Hindlimb muscle (tissue), 1 donor: ENCODE measurements at places on chromosomes 1 and 21. TPM values are rescaled to one million over a fixed set of nuclear protein-coding genes. Genes with fewer than 3 reads are reported as not detected.

Gene MROH7
- 5.9 TPM for polyA plus RNA-seq

Gene LCE1E
- polyA plus RNA-seq = not detected

DNA sequence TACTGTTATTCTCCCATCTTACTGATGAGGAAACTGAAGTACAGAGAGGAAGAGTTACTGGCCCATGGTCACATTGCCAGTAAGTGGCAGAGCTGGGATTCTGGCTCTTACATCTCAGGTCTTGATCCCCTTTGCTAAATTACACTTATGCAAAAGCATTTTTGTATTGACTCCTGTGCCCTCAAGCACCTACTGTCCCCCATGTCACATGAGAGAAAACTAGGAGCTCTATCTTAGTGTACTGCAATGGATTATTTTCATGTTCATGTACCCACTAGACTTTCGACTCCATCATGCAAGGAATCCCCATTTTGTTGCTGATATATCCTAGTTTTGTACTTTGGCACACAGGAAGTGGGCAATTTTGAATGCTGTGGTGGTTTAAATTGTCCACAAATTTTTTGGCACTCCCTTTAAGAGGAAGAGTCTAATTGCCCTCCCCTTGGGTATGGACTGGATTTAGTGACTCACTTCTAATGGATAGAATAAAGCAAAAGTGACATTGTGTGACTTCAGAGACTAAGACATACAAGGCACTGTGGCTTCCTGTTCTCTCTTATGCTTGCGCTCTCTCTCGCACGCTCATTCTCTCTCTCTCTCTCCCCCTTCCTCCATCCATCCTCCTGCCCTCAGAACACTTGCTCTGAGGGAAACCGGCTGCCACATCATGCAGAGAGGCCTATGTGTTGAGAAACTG is 43.5 kb upstream of the JAK1 start:
- no peak for DNase-seq

- no peak for DNase-seq
Observed at GRCh38 chr1:82486468-82486867, 685.7 kb downstream of the ADGRL2 start.

- DNase-seq = no peak
Observed at GRCh38 chr1:174206148-174206836, 47.0 kb downstream of the RABGAP1L start.

DNA sequence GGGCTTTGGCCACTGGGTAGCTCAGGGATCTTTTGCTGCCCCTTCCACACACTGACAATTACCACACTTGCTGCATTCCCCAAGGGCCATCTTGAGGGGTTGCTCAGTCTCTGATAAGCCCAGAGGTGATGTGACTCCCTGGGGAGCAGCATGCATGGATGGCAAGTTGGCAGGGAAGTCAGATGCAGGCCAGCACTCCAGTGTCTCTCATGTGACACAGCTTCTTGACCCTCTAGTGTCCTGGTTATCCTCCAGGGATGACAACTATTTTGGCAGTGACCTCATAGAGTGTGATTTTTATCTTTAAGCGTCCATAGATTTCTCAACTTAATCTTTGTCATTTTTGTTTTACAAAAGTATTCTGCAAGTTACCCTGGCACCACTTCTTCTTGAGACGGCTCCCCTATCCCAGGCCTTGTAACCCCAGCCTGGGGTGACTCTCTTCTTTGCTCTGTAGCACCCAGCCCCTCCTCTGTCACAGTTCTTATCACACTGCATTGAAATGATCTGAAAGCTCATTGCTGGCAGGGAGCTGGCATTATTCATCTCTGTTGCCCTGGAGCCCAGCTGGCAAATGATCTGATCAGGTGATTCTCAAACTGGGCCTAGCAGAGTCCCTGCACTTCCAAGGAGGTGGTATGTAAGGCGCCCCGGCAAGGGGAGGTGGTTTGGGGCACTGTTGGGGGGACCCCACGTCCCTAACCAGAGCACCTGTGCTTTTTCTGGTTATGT is 72.6 kb downstream of the TENT5C start:
- no peak for DNase-seq

DNA sequence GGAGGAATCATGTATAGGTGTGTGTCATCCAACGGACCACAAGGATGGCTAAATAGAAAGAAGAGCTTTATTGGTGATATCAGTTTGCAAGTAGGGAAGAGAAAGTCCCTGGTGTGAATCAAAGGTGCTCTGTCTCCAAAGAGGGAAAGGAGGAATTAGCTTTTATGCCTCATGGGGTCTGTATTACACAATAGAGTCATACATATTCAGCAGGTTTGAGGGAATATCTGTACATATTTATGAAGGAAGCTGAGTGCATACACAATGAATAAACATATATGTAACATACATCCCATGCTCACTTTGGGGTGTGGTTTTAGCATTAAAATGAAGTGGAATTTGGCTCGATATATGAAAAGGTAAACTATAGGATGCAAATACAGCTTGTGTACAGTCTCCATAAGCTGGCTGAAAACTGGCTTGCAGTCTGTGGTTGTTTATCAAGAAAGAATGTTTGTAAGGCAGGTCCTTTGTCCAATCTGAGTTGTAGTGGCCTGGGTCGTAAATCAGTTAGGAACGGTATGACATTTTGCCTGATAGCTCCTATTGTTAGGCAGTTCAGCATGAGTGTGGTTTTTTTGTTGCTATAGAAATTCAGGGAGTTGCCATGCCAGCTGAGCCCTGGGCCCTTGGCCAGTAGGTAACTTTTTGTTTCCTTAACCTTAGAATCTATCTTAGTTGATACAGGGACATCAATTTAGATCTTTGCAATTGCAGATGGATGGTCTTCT is 198.0 kb upstream of the ZP4 start:
- no peak for DNase-seq

- DNase-seq = no peak
Observed at GRCh38 chr1:38608202-38608864, 251.2 kb downstream of the RRAGC start.
